ENCODE measurements at places on chromosomes 3 and 15.
A peak's percentile ranks its signal among the peaks of the same experiment; 100 is the strongest.

DNA sequence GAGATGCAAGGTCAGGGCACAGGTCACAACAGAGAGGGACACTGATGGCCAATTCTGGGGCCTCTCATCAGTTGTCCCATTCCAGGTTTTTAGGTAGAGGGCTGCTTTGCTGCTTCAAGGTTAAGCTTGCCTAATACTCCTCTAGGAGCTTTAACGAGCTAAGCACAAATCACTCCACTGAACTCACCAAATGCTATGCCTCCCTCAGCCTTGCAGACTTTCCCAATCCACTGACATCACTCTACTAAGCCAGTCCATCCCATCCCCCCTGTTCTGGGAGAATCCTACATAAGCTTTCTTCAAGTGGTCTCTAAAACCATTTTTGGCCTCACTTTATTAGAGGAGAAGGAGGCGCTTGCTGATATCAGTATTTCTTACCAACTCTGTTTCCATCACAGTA, 24.8 kb upstream of the PDCD6IP start:
- no peak for DNase-seq

- DNase-seq = no peak
Observed at GRCh38 chr3:166110102-166110501, 272.9 kb upstream of the BCHE start.

DNA sequence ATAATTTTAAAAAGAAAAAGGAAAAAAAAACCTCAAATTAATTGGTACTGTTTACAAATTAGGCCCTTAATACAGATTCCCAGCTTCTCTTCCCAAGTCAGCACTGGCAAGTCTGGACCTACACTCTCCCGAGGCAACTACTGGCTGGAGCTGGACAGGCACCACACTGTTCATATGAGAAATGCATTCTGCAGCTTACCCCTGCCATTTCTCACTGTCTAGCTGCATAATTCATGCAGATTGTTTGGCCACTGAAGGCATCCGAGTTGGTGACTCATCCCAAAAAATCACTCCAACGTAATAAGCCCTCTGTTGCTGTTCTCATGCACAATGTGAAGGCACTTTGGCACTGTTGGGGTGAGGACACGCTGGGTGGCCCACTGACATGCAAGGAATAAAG, 45.3 kb downstream of the ROPN1B start:
- no peak for DNase-seq

GRCh38 chr3:167626490-167626889, 27.3 kb downstream of the WDR49 start:
- DNase-seq = no peak

DNA sequence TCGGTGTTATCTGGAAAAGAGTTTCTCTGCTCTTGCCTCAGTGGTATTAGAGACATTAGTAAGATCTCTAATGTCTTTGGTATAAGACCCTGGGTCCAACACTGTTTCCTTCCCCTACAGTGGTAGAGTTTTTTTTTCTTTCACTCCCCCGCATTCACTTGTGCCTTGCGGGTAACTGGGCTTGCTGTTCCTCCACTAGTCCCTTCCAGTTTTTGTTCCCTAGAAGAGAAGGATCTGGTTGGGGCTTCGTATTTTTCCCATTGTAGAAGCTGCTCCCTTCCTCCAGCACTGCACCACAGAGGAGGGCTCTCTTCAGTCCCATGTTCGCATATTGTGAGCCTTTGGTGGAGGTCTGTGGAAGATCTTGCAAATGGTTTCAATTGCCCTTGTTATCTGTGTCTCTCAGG, 13.7 kb downstream of the CTDSPL2 start:
- DNase-seq = no peak

DNA sequence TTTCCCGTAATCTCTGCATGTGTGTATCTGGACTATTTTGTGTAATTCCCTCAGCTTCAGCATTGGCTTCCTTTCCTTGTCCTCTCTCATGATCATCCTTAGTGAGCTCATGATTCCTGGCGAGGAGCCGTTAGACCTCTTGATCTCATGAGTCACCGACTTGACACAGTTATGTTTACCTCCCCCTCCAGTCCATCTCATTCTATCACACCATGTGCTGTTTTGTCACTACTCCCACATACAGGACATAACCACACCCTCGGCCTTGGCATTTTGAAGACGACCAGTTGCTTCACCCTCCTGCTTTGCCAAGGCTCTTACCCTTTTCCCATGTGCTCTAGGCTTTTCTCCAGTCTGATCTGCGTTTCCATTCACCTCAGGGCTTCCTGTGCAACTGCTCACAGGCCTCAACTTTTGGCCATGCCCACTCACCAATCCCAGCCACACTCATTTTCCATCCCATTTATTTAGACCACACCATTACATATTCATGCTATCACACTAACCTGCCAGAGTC, 41.5 kb downstream of the CP start:
- peak; percentile 99 for DNase-seq

GRCh38 chr15:47814620-47815019, 97.3 kb downstream of the SEMA6D start:
- no peak for DNase-seq

DNA sequence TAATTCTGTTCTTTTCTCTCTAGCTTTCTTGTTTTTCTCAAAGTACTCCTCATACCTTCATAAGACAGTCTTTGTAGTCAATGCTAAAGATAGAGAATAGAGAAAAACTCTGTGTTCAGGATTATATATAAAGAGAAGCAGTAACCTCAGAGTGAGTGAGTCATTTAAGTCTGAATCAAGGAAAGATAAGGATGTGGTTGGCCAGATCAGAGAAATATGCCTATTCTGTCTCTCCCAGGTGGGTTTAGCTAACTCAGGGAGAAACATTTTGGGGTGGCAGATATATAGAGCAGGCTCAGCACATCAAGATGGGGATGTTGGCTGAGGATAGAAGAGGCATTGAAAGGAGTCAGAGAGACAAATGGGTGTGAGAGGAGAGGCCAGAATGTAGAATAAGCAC, 31.4 kb downstream of the GTF2E1 start:
- DNase-seq = no peak

GRCh38 chr3:5017925-5018531, 38.8 kb downstream of the BHLHE40 start:
- no peak for DNase-seq

- peak; percentile 88 for DNase-seq
Observed at GRCh38 chr3:156605686-156606605, 51.0 kb upstream of the SSR3 start.

- DNase-seq = no peak
Observed at GRCh38 chr15:66591322-66591862, 25.6 kb upstream of the LCTL start.

DNA sequence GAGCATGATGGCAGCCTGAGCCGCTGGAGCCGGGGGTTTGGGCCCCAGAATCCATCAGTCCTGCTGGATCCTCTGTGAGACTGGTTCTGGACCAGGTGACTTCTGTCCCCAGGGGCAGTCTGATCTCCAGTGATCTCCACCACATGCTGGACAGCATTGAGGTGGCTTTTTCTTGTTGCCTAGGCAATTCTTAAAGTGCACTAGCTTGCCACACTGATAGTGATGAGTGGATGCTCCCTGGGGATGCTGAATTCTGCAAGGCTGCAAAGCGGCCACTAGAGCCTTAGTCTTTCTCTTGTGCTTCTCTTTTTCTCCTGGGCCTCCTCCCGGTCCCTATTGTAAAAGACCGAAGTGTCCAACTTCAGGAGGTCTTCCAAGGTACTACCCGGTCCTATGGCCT, 70.4 kb upstream of the ATP11B start:
- DNase-seq = no peak

DNA sequence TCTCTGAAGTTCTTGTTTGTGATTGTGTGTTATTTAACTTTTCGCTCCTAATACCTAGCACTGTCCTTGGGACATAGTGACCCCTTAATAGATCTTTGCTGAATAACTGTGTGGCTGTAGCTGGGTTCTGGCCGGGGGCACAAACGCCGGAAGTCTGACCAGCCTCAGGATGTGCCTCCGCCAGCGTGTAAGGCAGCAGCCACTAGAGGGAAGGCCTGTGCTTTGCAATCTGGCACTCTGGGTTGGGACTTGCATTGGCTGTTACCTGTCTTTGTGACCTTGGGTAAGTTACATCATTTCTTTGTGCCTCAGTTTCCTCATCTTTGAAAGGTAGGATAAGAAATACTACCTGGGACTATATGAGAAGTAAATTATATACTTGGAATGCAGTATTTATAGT, 158.7 kb downstream of the GHSR start:
- DNase-seq = no peak

GRCh38 chr3:194395212-194395611, 3.9 kb downstream of the GP5 start:
- DNase-seq = no peak

GRCh38 chr15:36742696-36743095, 163.3 kb downstream of the CDIN1 start:
- DNase-seq = no peak

GRCh38 chr15:89822026-89822425, 7.4 kb upstream of the ANPEP start:
- no peak for DNase-seq

DNA sequence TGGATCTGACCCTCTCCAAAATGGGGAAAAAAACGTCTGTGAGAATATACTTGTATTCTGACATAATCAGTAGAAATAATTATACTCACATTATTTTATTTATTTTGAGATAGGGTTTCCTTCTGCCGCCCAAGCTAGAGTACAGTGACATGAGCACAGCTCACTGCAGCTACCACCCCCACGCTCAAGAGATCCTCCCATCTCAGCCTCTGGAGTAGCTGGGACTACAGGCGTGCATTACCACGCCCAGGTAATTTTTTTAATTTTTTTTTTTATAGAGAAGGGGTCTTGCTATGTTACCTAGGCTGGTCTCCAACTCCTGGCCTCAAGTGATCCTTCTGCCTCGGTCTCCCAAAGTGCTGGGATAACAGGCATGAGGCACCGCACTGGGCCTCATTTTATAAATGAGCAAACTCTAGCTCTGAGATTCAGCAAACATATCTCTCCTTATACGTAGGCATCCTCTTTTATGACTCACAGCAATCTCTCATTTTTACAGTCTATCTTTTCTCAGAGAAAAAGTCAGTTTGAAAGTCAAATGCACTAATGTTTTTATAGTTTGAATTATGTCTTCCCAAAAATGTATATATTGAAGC, 989 bp upstream of the VGLL3 start:
- DNase-seq = no peak

DNA sequence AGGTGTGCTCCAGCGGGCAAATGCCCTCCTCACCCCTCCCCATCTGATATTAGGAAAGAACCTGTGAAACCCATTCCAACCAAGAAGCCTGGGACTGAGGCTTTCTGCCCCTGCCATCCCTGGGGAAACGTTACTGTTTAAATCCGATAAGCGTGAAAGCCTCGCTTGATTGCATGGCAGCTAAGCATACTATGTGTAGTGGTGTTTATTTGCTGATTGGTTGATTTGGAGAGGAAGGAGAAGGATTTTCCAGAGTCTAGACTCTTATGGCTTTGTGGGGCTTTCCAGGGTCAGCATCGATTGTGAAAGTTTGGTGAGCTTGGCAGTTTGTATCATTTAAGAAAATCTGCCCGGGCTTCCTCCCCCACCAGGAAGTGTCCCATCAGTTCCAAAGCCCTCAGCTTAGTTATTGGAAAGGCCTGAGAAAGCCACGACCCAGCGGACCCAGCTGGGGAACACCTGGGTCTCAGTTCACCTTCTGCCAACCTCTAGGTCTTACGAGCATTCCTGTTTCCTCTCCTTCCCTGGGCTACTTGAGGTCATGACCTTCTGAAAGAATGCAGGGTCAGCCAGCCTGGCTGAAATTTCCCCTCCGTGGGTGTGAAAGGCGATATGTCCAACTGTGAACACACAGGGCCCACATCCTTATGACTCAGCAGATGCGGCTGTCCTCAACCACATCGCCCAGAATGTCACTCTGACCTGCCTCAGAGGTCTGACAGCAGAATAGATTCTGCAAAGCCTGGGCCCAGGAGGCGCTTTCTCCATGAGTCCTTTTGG, 62.8 kb upstream of the HERC1 start:
- DNase-seq = peak; percentile 34

DNA sequence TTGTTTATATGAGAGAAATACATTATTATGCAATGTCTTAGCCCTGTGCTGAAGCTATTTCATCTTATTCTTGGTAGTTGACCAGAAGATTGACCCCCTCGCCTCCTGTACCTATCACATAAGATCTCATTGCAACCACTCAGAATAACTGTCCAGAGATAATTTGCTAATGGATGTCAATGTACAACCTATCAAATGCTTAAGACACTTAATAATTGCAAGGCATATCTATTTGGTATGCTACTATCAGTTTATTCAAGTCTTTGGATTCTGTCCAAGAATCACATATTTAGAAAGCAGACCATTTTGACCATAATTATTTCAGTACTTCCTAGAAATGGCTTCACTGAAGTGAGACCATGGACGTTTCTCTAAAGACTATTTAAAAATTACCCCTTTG, 241.6 kb downstream of the GAP43 start:
- DNase-seq = no peak
